ENCODE measurements at places on chromosomes 3 and 15.

DNA sequence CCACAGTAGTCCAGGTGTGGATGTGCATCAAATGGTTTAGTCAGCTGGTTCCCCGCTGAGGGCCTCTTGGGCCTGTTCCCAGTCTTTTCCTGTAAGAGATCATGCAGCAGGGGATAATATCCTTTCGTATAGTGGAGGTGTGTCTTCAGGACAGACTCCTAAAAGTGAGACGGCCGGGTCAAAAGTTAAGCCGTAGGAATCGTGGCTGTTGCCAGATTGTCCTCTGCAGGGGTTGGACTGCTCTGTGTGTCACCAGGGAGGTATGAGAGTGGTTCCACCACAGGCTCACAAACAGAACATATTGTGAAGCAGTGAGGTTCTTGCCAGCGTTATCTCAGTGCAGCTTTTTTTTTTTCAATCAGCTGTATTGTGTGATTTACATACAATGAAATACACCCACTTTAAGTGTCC lies 95.0 kb downstream of the VGLL4 start:
- DNase-seq: no peak

- no peak for DNase-seq
These were observed at the start of gene ACTC1 for GRCh38 chr15:34795267-34796081. TSS of gene ACTC1 (minus strand) at chr15:34795549. CDS start at chr15:34794808, 741 bp downstream.

GRCh38 chr15:67194171-67195114 lies 60.0 kb downstream of the AAGAB start:
- DNase-seq: no peak

DNA sequence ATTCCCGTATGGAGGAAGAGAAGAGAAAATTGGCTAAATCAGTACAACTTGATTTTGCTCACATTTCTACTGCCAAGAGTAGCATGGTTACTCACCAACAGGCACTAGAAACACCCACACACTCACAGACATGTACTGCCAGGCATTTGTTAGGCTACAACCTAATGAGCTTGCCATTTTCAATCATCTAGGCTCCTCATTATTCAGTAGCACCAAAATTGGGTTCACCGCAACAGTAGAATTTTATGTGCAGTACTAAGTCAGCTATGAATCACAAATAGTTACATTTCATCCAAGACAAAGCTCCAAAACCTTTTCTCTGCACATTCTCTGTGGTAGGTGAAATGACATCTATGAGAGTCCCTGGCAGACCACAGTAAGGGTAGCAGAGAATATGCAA lies 15.0 kb upstream of the THUMPD3 start:
- no peak for DNase-seq

- DNase-seq: no peak
These were observed 477.1 kb upstream of the KCNMB2 start for GRCh38 chr3:178059119-178059518.

DNA sequence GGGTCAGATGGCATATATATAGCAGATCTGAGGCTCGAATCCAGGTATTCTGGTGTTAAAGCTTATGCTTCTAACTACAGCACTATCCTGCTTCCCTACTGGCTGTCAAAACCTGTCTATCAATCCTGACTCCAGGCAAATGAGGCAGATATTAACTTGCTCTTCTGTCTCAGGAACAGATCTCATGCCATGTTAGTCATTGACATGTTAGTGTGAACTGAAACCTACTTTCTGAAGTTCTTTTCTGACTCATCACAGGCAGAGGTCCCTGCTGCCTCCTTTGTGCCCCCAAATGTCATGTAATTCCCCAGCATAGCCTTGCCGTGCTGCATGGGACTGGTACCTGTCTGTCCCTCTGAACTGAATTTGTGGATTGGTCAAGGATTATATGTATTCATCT lies 125.0 kb upstream of the SMAD3 start:
- no peak for DNase-seq

GRCh38 chr3:194136519-194137007 lies 615 bp downstream of the HES1 start:
- no peak for DNase-seq

DNA sequence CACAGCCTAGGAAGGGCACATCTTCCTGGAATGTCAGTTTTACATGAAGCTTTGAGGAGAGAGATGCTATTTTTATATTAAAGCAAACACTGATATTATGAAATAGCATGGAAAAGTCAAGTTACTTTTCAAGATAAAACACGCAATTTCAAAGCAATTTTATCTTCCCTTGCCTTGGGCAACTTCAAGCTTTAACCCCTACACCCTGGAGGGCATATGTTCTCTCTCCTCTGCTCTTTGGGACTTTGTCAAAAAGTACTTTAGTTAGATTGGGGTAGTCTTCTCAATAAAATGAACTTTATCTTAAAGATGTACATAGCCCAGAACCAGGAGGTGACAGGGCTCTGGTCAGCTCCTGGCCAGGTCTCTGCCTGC lies 86.9 kb upstream of the PLXNA1 start:
- no peak for DNase-seq

GRCh38 chr3:102750322-102750721 lies 315.5 kb downstream of the ZPLD1 start:
- DNase-seq: no peak

DNA sequence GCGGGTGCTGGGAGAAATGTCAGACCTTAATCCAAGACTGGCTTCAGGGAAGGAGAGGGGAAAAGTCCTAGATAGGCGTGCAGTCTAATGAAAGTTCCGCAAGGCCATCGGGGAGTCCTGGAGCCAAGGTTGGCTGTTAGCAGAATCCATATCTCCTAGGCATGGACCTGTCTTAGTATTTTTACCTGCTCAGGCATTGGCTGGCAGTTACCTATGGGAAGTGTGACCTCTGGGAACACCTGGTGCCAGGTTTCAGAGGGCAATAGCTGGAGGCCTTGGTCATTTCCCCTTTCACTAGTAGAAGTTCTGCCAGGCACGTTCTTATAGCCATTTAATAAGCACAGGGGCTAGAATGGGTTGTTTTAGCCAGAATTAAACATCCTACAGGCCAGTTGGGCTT lies 330.8 kb upstream of the SEMA6D start:
- DNase-seq: no peak

DNA sequence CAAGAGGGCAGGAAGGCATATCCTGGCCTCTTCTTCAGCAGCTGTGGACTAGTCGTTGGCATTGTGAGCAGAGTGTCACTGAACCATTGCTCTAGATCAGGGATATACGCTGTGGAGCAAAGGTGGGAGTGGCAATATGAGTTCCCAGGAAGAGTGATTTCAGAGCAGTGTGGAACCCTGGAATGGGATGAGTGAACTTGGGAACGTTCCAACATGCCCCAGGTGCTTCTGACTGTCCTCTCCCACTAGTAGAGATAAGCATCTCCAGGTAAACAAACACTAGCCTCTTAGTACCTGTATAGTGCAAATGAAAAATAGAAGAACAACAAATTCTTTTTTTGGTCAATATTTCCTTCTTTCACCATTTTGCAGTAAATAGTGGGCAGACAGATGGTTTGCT lies 123.6 kb upstream of the VEPH1 start:
- DNase-seq: no peak

- no peak for DNase-seq
These were observed at the start of gene PLA2G4B for GRCh38 chr15:41838400-41838897. TSS of gene PLA2G4B (plus strand) at chr15:41838847. CDS start at chr15:41838914, 67 bp downstream.

- peak; percentile 73 for DNase-seq
These were observed 17.1 kb downstream of the HEXA start for GRCh38 chr15:72358650-72359171.

DNA sequence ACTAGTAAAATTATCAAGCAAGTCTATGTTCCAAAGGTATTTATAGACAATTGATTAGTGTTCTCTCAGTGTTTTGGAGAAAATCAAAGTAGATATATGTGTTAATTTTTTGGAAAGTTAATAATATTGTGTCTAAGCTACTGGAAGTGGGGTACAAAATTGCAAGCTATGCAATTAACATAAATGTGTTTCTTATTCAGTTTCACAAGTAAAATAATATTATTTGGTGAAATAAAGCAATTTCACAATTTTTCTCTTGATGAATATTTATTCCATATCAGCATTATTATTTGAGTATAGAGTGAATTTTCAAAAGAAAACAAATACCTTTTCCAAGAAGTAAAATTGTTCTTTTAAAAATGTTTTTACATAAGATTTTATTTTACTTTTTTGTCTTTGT lies 1047.7 kb downstream of the TBL1XR1 start:
- DNase-seq: no peak

DNA sequence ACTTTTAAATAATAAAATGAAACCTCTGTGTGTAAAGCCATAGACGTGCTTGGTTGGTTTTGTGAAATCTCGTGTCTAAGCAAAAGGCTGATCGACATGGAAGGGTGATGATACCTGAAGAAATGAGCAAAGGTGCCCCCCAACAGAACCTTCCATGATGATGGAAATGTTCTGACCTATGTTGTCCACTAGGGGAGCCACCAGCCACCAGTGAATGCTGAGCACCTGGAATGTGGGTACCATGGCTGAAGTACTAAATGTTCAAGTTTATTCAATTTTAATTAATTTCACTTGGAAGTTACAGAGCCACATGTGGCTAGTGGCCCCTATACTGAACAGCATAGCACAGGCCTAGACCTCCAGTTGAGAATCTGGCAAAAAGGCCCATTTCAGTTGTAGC lies 158.8 kb downstream of the POLR2M start:
- no peak for DNase-seq

GRCh38 chr3:7950890-7951289 lies 550.7 kb upstream of the LMCD1 start:
- DNase-seq: no peak

GRCh38 chr15:72983801-72984545 lies 68.3 kb upstream of the NEO1 start:
- no peak for DNase-seq

DNA sequence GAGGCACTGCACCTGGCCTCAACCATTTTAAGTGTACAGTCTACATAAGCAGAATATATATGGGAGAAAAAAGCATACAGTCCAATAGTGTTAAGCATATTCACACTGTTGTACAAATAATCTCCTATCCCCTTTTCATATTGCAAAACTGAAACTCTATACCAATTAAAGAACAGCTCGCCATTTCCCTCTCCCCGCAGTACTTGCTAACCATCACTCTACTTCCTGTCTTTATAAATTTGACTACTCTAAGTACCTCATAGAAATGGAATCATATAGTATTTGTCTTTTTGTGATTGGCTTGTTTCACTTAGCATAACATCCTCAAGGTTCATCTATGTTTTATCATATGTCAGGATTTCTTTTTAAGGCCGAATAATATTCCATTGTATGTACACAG lies 21.6 kb upstream of the TASOR start:
- no peak for DNase-seq

DNA sequence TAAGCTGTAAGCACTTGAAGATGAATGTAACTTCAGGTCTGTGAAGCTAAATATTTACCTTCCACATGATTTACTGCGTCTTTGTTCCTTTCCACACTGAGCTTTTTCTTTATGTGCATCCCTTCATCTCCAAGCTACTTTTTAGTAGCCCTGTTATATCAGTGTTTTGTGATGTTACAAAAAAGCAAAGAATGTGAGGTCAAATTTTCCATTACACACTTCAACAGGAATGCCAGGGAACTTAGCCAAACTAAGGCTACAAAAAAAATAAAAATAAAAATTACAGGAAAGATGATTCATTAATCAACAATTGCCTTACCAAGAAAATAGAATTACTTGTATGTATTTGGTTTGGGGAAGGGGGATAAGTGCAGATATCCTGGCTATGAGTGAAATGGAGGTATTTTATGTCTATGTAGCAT lies 73.0 kb downstream of the FILIP1L start:
- no peak for DNase-seq

GRCh38 chr3:98645039-98645438 lies 51.6 kb upstream of the CPOX start:
- no peak for DNase-seq

- DNase-seq: no peak
These were observed 126.5 kb downstream of the ZNF385D start for GRCh38 chr3:21624524-21624923.
